ENCODE measurements at places on chromosomes 4 and X.

GRCh38 chr4:54276641-54277430, 47.7 kb downstream of the PDGFRA start:
- H3K36me3 ChIP-seq = peaks cover 76% of the 10 kb centered on the region
- no peaks in the 10 kb centered on the region for H3K27me3 ChIP-seq
- H3K27ac ChIP-seq = peak overlapping the region; percentile 8
- H3K4me3 ChIP-seq = no peak overlapping the region
- peaks cover 21% of the 10 kb centered on the region for H3K4me1 ChIP-seq

- peaks cover 8% of the 10 kb centered on the region for H3K4me1 ChIP-seq
- H3K27ac ChIP-seq = no peak overlapping the region
- no peaks in the 10 kb centered on the region for H3K36me3 ChIP-seq
- no peaks in the 10 kb centered on the region for H3K27me3 ChIP-seq
- peak; percentile 69 for DNase-seq
- no peak overlapping the region for H3K4me3 ChIP-seq
Observed at GRCh38 chrX:150062292-150063137, 124.2 kb upstream of the EOLA2 start.

DNA sequence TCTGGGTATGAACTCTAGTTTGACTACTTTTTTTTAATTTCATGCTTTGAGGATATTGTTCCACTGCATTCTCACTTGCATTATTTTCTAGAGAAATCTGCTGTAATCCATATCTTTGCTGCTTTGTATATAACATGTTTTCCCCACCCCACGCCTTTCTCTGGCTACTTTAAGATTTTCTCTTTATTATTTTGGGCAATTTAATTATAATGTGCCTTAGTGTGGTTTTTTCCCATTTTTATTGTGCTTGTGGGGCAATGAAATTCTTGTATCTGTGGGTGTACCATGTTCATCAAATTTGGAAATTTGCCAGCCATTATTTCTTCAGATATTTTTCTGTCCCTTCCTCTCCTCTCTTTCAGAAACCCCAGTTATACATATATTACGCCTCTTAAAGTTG, 15.1 kb upstream of the PPP2R2C start:
- H3K36me3 ChIP-seq = no peaks in the 10 kb centered on the region
- no peak overlapping the region for H3K27ac ChIP-seq

GRCh38 chr4:38896940-38897339, 29.3 kb downstream of the FAM114A1 start:
- no peak overlapping the region for H3K27ac ChIP-seq
- H3K4me3 ChIP-seq = no peak overlapping the region
- no peaks in the 10 kb centered on the region for H3K27me3 ChIP-seq
- peaks cover 45% of the 10 kb centered on the region for H3K36me3 ChIP-seq
- peaks cover 8% of the 10 kb centered on the region for H3K4me1 ChIP-seq

- peak; percentile 31 for DNase-seq
- no peaks in the 10 kb centered on the region for H3K36me3 ChIP-seq
- no peak overlapping the region for H3K27ac ChIP-seq
- no peaks in the 10 kb centered on the region for H3K27me3 ChIP-seq
Observed at GRCh38 chrX:38055170-38055847, 49.0 kb downstream of the SYTL5 start.

DNA sequence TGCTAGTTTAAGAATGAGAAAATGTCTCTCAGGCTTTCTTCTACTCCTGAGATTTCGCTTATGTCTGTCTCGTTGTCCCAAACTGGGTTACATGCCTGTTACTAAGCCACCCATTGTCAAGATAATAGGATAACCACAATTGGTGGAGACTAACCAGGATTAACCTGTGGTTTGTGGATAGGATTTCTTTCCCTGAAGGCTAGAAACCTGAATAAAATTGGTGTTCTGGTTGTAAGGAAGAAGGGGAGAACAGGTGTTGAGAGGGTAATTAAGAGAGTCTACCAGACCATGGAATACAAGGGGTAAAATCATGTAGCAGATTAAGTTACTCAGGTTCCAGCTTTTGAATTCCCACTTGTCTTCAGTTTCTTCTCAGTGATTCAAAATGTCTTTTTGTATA, 225.4 kb downstream of the CPE start:
- H3K27ac ChIP-seq = no peak overlapping the region
- H3K4me1 ChIP-seq = no peaks in the 10 kb centered on the region
- no peak for DNase-seq
- no peaks in the 10 kb centered on the region for H3K36me3 ChIP-seq
- no peaks in the 10 kb centered on the region for H3K27me3 ChIP-seq
- no peak overlapping the region for H3K4me3 ChIP-seq

DNA sequence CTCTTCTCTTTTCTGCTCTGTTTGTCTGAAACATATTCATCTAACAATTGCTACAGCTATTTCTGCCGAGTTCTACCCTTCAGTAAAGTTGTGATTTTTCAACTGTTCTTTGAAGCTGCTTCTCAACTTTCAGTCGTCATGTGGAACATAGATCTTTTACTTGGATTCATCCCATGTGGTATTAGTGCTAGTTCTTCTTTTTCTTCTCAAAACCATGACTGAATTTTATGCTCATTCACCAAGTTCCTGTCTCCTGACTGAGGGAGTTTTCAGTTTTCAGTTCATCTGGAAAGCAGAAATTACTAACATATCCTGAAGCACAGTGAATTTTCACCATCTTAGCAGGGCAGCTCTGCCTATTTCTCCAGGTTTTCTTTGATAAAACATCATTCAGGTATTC, 12.1 kb downstream of the ACSL4 start:
- H3K36me3 ChIP-seq = peaks cover 2% of the 10 kb centered on the region
- no peak for DNase-seq
- no peaks in the 10 kb centered on the region for H3K27me3 ChIP-seq
- no peak overlapping the region for H3K27ac ChIP-seq
- no peaks in the 10 kb centered on the region for H3K4me1 ChIP-seq

DNA sequence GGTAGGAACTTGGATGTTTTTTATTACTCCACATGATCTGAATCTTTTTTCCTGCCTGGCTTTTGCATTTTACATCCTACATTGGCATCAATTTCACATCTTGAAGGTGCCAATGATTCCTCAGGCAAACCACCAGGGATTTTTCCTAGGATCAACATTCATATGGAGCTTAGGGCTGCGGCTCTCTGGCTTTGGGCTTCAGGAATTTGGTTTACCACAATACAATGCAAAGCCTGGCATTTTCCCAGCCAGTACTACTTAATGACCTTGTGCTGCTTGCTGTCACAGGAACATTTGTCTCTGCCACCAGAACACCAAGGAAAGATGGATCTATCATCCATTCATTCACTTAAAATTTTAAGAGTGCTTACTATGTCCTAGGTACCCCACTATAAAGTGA, 180.7 kb downstream of the PDGFC start:
- H3K27me3 ChIP-seq = no peaks in the 10 kb centered on the region
- no peaks in the 10 kb centered on the region for H3K36me3 ChIP-seq
- H3K27ac ChIP-seq = no peak overlapping the region

GRCh38 chr4:84319124-84319523, 180.0 kb downstream of the NKX6-1 start:
- peak; percentile 1 for DNase-seq
- H3K27me3 ChIP-seq = no peaks in the 10 kb centered on the region
- no peak overlapping the region for H3K4me3 ChIP-seq
- H3K27ac ChIP-seq = no peak overlapping the region
- H3K4me1 ChIP-seq = no peaks in the 10 kb centered on the region

DNA sequence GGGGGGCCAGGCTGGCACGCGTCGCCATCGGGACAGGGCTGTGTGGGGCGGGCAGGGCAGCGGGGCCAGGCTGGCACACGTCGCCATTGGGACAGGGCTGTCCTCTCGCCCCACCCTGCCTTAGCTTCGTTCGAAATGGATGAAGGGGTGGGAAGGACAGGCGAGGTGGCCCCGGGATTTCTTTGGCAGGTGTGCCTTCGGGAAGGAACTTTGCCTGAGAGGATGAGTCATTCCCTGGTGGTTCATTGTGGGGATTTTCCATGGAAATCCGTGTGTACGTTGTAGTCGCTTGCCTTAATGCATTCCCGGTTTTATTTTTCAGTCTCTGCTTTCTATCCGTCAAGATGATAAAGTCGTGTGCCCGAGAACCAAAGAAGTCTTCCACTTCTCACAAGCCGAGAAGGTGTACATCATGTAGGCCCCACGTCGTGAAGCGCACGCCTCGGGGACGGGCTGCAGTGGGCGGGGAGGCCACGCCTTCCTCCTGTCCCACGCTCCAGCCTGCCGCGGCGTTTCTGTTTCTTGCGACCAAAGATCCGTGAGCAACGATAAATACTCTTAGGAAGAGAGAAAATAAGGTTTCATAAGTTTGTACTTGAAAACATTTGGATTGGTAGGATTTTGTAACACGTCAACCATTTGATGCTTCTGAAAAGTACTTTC, 8.1 kb upstream of the UVSSA start:
- H3K36me3 ChIP-seq = peaks cover 66% of the 10 kb centered on the region
- H3K27ac ChIP-seq = no peak overlapping the region
- H3K4me1 ChIP-seq = peaks cover 4% of the 10 kb centered on the region

GRCh38 chr4:20944961-20945360, 244.7 kb downstream of the PACRGL start:
- H3K36me3 ChIP-seq = no peaks in the 10 kb centered on the region
- H3K4me1 ChIP-seq = no peaks in the 10 kb centered on the region
- DNase-seq = no peak
- no peak overlapping the region for H3K4me3 ChIP-seq
- no peaks in the 10 kb centered on the region for H3K27me3 ChIP-seq
- no peak overlapping the region for H3K27ac ChIP-seq

DNA sequence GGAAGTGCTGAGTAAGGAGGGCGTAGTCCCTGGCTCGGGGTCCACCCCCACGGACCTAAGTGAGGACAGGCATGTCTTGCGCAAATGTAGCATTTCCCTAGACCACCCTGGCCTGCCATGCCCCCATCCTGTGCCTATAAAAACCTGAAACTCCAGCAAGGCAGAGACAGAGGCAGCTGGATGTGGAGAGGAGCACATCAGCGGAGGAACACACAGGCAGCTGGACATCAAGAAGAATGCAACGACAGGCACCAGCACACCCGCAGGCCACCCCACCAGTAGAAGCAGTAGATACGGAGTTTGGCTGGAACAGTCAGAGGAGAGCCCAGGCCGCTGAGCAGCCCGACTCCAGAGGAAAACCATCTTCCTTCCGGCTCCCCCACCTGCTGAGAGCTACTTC, 345.9 kb downstream of the FSTL5 start:
- H3K36me3 ChIP-seq = no peaks in the 10 kb centered on the region
- no peaks in the 10 kb centered on the region for H3K4me1 ChIP-seq
- H3K4me3 ChIP-seq = no peak overlapping the region
- no peak for DNase-seq
- H3K27me3 ChIP-seq = no peaks in the 10 kb centered on the region

DNA sequence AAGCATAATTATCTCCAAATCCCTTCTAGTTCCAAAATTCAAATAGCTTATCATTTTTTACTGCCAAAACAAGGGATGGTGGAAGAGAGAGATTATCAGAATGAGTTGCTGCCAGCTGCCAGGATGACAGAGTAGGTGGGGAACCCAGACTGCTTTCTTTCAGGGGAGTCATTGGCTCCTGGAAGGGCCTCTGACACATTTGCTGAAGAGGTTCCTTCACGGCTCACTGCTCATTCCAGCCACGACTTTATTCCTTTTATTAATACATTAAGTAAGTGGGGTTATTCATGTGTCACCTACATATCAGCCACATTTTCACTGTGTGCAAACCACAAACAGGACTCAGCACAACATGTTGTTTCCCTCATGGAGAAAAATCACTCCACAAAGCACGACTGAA, 12.7 kb upstream of the SMIM43 start:
- H3K36me3 ChIP-seq = no peaks in the 10 kb centered on the region
- no peaks in the 10 kb centered on the region for H3K27me3 ChIP-seq

DNA sequence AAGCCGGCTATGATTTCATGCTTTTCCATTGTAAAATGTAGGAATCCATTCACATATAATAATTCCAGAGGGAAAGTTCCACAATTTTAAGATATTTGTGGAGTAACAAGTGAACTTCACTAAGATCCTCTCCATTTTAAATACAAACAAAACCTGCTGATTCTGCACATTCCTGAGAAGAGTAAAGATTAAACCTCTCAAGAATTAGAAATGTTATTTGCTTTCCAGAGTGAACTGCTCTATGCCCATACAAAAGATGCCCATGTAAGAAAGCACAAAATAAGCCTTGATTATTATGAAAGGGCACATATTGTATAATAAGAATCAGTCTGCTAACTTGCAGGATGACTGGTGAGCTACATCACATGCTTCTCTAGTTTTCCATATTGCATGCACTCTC, 241.5 kb downstream of the COX18 start:
- H3K27ac ChIP-seq = no peak overlapping the region
- no peaks in the 10 kb centered on the region for H3K27me3 ChIP-seq
- no peaks in the 10 kb centered on the region for H3K4me1 ChIP-seq
- no peak for DNase-seq
- no peaks in the 10 kb centered on the region for H3K36me3 ChIP-seq

- no peak overlapping the region for H3K27ac ChIP-seq
- peaks cover 4% of the 10 kb centered on the region for H3K4me1 ChIP-seq
- H3K36me3 ChIP-seq = no peaks in the 10 kb centered on the region
- DNase-seq = peak; percentile 75
- no peaks in the 10 kb centered on the region for H3K27me3 ChIP-seq
Observed at GRCh38 chr4:147118528-147118927, 172.9 kb upstream of the TTC29 start.

GRCh38 chrX:136616987-136617685, 30.8 kb upstream of the CD40LG start:
- H3K4me1 ChIP-seq = no peaks in the 10 kb centered on the region
- no peaks in the 10 kb centered on the region for H3K36me3 ChIP-seq
- DNase-seq = no peak
- H3K27me3 ChIP-seq = no peaks in the 10 kb centered on the region
- H3K4me3 ChIP-seq = no peak overlapping the region
- H3K27ac ChIP-seq = no peak overlapping the region

GRCh38 chr4:85522277-85522676, 47.3 kb downstream of the ARHGAP24 start:
- H3K36me3 ChIP-seq = no peaks in the 10 kb centered on the region
- H3K27ac ChIP-seq = no peak overlapping the region
- H3K4me3 ChIP-seq = no peak overlapping the region
- no peaks in the 10 kb centered on the region for H3K4me1 ChIP-seq
- no peaks in the 10 kb centered on the region for H3K27me3 ChIP-seq
- no peak for DNase-seq

DNA sequence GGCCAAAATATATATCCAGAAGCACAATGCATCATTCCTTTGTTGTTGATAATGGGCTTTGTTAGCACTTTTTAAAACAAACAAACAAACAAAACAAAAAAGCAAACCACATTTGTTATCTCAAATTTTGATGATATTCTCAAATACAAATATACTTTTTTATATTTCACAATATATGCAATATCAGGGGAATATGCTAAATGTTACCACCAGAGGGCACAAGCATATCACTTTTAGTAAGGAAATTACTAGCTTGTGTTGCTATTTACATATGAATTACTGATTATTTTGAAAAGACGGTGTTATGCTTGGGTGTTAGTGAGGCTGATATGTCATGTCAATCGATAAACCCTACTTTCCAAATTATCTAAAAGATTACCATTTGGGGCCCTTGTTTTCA, 29.1 kb downstream of the RIPPLY1 start:
- no peaks in the 10 kb centered on the region for H3K4me1 ChIP-seq
- peak; percentile 42 for DNase-seq
- peaks cover 3% of the 10 kb centered on the region for H3K27me3 ChIP-seq
- H3K4me3 ChIP-seq = no peak overlapping the region
- H3K27ac ChIP-seq = no peak overlapping the region
- H3K36me3 ChIP-seq = peaks cover 1% of the 10 kb centered on the region

All from IMR-90 (cell line).